IPS DF 6.9 (cell line): ENCODE measurements at places on chromosomes 4 and X.

DNA sequence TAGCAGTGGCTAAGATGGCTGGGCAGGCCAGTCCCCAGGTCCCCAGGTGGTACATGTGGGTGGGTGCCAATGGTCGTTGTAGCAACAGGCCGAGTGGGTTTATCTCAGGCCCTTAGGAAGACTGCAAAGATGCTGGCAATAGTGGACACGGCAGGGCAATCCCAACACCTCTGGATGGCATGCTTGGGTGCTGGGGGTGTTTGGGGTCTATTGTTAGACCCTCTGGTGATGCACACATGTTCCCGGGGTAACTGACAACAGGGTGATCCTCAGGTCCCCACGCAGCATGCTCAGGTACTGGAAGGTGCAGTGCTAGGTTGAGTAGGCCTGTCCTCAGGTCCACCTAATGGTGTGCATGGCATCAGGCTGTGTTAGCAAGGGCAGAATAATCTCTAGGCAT, 267.5 kb downstream of the ANKRD50 start:
- DNase-seq = no peak

DNA sequence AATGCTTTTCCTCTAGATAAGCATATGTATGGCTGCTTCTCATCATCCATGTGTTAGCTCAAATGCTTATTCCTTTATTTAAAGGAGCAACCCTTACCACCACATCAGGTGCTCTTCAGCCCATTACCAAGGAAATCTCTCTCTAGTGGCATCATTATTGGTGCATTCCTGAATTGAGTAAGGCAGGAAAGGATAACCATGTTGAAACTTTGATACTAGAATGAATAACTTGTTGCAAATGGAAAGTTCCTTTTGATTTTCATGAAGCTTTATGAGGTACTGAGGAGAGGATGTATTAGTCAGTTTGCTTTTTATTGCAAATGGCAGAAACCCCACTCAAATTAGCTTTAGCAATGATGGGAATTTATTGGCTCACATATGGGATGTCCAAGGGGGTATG, 212.3 kb upstream of the FGF13 start:
- DNase-seq = no peak

- no peak for DNase-seq
These were observed 4.9 kb downstream of the LRPAP1 start for GRCh38 chr4:3527101-3527913.

DNA sequence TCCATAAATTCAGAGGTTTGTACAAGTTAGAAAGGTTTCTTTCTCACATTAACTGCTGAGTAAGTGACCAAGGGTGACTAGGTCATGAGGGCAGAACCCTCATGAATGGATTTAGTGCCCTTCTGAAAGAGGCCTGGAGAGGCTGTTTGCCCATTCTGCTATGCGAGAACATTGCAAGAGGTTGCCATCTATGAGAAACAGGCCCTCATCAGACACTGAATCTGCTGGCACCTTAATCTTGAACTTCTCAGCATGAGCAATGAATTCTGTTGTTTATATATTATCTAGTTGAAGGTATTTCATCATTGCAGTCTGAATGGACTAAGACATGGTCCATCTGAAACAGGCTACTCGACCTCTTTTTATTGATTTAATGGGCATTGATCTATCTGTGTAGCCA, 96.2 kb upstream of the GPRIN3 start:
- no peak for DNase-seq

GRCh38 chr4:98733601-98734000, 75.2 kb upstream of the TSPAN5 start:
- DNase-seq = no peak

GRCh38 chr4:37522996-37523395, 163.2 kb downstream of the RELL1 start:
- DNase-seq = no peak

- no peak for DNase-seq
These were observed 65.3 kb downstream of the EGF start for GRCh38 chr4:109977854-109978501.

GRCh38 chr4:7591409-7592053, 156.8 kb upstream of the PSAPL1 start:
- DNase-seq = no peak

- no peak for DNase-seq
These were observed 514.3 kb downstream of the PDHA2 start for GRCh38 chr4:96354036-96354712.

GRCh38 chrX:29787656-29788055, 427.7 kb upstream of the MAGEB2 start:
- no peak for DNase-seq
